ENCODE measurements at places on chromosomes 3 and 15.

DNA sequence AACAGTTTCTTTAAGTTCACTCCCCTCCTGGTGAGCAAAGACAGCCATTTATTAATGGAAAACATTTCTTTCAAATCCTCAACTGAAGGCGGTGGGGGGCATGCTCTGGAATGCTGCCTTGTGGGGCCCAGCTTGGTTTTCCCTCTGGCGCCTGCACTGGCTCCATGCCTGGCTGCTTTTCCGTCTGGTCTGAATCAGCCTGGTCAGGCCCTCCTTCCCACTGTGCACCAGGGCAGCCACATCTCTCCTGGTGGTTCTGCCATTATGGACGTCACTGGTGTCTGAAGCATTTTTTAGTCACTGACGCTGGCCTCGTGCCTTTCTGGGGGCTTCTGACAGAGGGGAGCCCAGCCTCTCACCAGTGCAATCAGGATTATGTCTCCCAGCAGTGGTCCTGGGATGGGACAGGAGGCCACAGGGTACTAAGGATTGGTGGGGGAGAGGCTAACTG lies 57.6 kb upstream of the APEH start:
- no peak for DNase-seq

DNA sequence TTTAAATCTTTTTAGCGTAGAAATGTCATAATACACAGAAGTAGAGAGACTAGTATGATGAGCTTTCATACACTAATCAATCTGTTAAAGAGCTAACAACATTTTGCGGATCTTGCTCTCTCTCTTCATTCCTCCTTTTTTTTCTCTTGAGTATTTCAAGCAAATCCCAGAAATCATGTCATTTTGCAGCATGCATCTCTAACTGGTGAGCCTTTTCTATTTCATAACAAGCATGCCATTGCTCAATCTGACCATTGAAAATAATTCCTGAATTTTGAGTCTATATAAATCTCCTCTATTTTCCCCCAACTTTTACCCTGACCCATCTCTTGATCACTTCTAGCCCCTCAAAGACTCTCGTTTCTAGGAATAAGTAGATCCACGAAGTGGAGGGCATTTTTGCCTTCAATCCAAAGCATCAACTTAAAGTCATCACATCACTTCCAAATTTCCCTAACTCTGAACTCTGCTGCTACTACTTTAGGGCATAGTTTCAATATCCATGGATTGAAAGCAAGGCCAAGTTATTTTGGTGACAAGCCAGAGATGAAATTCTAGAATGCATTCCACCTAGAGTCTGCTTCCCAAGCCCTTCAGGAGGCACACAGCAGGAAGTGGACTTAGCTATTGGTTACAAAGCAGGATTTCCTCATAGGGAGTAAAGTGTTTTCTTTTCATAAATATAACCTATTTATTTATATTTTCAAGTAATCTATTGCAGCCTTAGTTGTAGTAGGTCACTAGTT lies 253.5 kb upstream of the ZPLD1 start:
- DNase-seq: no peak

- no peak for DNase-seq
Observed at GRCh38 chr15:29867241-29868000, 45.2 kb upstream of the TJP1 start.

DNA sequence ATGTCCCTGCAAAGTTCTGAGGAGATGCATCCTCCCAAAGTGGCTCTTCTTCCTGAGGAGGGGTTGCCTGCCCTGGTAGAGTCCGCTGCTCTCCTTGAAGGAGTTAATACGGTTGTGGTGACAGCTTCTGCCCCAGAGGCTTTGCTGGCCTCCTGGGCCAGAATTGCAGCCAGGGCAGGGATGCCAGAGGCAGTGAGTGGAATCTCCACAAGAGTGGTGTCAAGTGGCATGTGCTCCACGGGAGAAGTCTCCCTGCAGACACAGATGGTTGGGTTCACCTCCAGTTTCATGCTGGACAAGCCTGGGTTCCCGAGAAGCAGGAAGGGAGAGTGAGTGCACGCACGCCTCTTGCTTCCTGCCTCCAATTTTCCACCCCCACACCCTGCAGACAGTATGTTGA lies 105.5 kb downstream of the SLC25A26 start:
- no peak for DNase-seq

DNA sequence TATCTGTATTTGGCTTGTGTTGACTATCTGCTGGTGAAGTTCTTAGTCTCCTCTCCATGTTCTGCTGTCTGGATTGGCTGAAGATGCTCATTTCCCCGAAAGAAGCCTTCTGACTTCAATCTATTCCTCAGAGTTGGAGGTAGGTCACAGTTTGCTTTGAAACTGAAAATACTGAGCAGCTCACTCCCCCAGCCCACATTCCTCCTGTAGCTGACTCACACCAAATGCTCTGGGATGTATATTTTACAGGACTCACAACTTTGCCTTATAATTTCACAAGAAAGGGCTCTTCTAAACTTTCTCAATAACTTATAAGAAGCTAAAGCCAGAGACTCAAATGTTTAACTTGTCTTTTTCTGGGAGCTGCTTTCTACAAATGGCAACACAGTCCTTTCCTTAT lies 36.3 kb upstream of the SNX4 start:
- no peak for DNase-seq

GRCh38 chr3:108554229-108554628 lies 35.0 kb downstream of the CIP2A start:
- no peak for DNase-seq

Measured in cortex of kidney (tissue), 1 donor.